Activated T-helper 1 cell treated with anti-CD3 and anti-CD28 coated beads, Interleukin-2, amount 50 U/mL, for 16 hours (primary cell): ENCODE measurements at places on chromosomes 3 and 15.

GRCh38 chr3:189936201-189936945 is 184.3 kb downstream of the P3H2 start:
- no peak for DNase-seq

- no peak for DNase-seq
These were observed 14.4 kb upstream of the XYLB start for GRCh38 chr3:38332201-38332600.

GRCh38 chr3:169607949-169608348 is 55.6 kb downstream of the MECOM start:
- no peak for DNase-seq

DNA sequence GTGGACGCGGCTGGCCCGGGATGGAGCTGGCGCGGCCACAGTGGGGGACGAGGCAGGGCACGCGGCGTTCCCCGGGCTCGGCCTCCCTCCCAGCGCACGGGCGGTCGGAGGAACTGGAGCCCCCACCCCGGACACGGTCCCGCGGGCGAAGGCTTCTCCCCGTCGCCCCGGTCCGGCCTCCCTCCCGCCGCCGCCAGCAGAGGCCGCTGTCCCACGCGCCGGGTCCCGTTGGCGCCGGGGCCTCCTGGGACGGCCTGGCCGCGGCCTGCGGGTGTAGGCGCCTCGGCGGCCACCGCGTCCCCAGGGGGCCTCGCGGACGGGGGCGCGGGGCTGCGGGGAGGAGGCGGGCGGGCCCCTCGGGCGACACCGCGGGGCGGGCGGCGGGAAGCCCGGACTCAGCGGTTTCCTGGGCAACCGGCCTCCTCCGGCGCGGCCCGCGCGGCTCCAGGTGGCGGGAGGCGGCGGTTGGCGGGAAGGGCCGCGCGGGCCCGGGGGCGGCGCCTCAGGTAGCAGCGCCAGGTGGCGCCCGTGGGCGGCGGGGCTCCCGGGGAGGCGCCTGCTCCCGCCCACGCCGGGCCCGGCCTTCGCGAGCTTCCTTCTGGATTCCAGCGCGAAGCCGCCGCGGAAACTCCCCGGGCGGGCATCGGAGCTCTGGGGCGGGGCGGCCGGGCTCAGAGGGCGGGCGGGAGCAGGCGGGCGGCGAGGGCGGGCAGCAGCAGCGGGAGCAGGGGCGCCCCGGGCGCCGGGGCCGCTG is 26.7 kb downstream of the MELTF start:
- DNase-seq: peak; percentile 50

GRCh38 chr3:20079621-20080020 is 39.4 kb downstream of the KAT2B start:
- no peak for DNase-seq

- DNase-seq: no peak
These were observed 7.2 kb downstream of the MAP6D1 start for GRCh38 chr3:183818041-183818620.
